ENCODE measurements at places on chromosomes 2 and 18.

GRCh38 chr2:221125691-221126090 lies 446.4 kb downstream of the EPHA4 start:
- no peak for DNase-seq

GRCh38 chr2:60891180-60891579 lies 9.8 kb downstream of the REL start:
- no peak for DNase-seq

DNA sequence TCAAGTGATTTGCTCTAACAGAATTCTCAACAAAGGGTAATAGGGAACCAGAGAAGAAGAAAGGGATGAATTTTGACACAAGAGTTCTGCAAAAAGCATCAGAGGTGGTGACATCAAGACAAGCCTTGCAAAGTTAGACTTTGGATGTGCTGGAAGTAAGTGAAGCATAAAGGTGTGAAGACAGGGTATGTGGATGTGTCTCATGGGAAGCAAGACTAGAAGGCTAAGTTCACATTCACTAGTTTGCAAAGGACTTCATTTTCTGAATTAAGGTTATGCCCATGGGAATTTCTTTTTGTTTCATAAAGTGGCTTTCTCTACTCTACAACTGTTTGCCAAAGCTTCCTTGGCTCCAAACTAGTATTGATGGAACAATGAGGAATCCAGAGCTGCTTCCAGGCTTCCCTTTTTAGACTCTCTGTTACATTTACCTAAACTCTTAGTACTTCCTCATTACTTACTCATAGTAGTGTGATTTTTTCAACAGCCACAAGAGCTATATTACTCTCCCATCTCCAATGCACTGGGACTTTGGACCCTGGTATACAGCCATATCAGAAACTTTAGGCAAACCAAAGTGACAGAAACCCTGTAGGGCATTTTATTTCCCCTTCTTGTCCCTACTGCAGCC lies 21.1 kb upstream of the IHH start:
- no peak for DNase-seq

- DNase-seq: no peak
These were observed 349.3 kb upstream of the SALL3 start for GRCh38 chr18:78630356-78630755.

DNA sequence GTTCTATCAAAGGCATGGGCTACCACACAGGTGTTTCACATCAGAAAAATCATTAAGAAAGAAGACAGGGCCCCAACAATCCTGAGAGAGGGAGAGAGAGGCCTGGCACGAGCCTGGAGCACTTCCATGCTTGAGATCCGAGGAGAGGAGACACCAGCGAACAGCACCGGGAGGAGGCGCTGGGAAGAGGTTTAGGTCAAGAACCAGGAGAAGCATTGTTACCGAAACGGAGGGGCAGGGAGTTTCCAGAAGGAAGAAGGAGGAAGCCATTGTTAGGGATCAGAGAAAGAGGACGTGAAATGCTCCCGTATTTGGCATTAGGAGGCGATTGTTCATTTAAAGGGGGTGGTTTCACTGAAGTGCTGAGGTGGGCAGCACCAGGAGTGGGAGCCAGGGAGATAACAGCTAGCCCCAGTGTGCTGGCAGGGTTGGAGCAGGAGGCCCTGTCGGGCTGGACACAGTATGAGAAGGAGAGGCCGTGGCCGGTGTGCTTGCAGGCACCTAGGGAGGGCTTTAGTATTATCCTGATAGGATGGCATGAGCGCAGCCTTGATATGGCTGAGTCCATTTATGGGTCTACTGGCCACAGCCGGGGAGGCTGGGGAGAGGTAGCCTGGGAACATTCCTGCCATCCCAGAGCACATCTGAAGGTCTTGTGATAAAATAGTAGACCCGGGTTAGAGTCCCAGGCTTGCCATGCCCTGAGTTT lies 244.9 kb downstream of the KLHL29 start:
- no peak for DNase-seq

GRCh38 chr2:211745295-211746097 lies 793.1 kb downstream of the ERBB4 start:
- DNase-seq: no peak

- no peak for DNase-seq
These were observed 729.2 kb upstream of the DDX18 start for GRCh38 chr2:117085256-117085655.

DNA sequence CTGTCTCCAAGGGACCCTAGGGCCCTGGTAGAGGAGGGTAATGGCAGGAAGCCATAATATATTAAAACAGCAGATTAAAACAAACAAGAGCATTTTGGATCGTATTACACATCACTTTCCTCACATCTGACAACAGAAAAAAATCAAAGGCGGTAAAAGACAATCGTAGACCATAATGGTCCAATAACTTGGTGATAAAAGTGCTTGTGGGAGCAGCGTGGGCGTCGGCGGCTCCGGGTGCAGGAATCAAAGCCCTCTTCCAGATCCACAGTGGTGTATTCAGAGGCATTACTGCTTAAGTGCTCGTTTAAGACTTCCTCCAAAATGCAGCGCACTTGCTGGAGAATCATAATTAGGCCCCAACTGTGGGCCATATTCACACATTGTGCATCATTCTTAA lies 68.0 kb downstream of the FECH start:
- no peak for DNase-seq

- no peak for DNase-seq
These were observed 167.9 kb downstream of the HRH4 start for GRCh38 chr18:24628326-24628725.

Data from activated CD4-positive, alpha-beta T cell treated with anti-CD3 and anti-CD28 coated beads for 24 hours (primary cell).